LHCN-M2 (cell line): ENCODE measurements at places on chromosomes 6 and 20.

GRCh38 chr6:163356324-163356723, 58.2 kb upstream of the QKI start:
- DNase-seq: peak; percentile 28

DNA sequence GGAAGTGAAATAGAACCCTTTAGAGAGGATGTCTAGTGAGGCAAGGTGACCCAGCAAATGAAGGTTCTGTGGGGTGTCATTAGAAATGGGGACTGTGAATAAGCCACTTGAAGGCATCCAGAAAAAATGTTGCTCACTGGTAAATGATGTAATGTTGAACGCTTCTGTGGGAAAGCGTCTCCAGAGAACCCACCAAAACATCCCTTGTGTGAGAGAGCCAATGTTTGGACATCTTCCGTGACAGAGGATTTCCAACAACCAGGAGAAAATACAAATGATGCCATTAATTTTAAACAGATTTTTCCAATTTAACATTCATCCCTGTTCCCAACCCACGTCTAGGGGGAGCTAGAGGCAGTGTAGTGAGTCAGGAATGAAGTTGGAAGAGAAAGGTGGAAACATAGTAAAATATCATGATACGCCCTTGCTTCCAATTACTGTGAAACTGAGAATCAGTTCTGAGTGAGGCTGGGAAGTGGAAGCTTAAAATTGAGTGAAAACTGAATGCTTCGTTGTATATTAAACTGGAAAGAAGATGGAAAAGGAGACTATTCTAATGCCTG, 584.2 kb downstream of the CD109 start:
- no peak for DNase-seq

GRCh38 chr20:53839423-53840176, 230.8 kb downstream of the BCAS1 start:
- DNase-seq: no peak

DNA sequence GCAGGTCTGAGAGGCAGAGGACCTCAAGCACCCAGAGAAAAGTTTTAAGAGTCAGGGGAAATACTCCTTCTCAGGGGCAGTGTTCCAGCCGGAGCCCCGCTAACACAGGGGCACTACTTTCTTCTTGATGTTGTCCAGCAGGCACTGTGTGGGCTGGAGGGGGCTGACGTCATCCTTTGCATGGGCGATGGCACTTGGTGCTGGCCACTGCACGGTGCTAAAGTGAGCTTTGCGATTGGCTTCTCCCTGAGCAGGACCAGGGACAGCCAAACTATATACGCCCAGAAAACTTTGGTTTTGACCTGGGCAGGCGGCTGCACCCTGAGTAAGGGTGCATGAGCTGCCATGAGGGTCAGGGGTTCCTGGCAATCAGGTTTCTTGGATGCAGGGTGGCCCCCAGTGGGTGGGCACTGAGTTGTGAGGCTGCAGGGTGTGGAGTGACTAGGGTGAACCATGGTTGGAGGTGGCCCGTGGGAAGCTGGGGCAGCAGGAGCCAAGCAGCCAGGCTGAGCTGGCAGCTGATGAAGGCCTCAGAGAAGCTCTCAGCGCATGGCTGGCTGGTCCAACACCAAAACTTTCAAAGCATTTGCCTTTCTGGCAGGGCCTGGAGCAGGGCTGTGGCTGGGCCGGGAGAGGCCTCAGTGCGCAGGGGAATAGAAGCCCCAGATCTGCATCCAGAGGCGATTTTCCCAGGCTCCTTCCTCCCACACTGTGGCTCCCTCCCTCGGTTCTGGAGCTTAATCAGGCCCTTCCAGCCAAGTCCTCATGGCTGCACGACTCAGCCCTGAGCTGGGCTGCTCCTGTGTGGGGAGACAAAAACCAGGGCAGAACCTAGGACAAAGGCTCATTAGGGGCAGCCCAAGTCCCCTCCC, 18.3 kb downstream of the MRPS18A start:
- DNase-seq: peak; percentile 63

GRCh38 chr6:67219346-67219745, 1415.7 kb upstream of the ADGRB3 start:
- DNase-seq: peak; percentile 86

GRCh38 chr20:50054626-50055511, 58.1 kb downstream of the UBE2V1 start:
- DNase-seq: no peak

DNA sequence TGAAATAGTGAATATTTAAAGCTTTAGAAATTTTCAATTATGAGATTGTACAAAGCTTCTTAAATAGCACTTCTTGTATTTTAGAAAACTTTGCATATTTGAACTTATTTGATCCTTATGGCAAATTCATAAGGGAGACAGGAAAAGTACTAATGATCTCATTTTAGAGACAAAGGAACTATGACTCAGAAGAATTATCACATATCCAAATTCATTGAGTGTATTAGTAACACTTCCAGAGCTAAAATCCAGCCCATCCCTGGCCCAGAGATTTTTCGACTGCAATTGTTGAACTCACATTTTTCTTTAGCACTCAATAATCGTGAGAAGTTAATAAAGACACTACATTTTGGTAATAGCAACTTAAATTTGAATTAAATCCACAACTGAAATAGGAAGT, 704.3 kb downstream of the EPM2A start:
- no peak for DNase-seq

DNA sequence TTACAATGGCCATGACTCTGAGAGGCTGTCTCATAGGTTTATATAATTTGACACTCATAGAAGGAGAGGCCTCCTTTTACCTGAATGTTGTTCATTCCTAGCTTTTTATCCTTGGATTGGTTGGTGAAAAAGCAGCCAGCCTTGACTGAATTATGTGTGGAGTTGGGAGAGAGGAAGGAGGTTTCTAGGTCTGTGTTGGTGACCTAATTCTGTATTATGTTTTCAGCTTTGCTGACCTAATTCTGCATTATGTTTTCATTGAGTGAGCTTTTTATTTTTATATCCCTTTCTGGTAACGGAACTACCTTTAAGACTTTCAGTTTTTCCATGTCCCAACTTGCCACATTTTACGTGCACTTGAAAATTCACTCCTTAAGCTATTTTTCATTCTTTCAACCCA, 59.1 kb upstream of the RNF144B start:
- DNase-seq: no peak

DNA sequence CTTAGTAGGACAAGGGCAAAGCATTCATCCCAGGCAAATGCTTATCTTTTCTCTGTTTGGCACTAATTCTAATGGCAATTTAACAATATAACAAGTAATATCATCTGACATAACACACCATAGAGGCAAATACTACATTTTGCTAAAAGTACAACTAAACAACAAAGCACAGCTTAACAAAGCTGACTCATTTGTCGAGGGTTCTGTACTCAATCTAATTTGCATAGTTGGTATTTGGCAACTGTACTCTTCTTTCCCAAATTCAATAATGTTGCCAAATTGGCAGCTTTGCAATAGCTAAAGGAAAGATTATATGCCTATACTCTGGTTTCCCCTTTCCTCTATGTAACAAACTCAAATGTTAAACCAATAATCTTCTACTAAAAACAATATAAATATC, 461.0 kb downstream of the PKHD1 start:
- DNase-seq: no peak

GRCh38 chr6:134846865-134847264, 103.0 kb downstream of the ALDH8A1 start:
- no peak for DNase-seq

DNA sequence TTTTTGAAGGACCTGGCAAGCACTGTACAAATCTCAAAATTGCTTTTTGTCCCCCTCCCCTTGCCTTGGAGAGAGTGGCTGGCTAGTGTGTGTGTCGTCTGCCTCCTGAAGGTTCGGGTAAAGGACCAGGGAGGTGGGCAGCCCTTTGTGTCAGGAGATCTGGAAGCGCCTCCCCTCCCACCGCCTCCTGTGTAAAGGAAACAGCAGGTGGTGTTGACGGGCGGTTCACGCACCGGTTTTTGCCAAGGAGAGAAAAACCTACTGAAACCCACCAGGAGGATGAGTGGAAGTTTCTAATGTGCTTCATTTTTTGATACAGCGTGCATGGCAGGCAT, 1.2 kb downstream of the ENTPD6 start:
- DNase-seq: no peak

GRCh38 chr6:150016324-150017185, 8.8 kb downstream of the RAET1L start:
- DNase-seq: peak; percentile 63

GRCh38 chr20:33811776-33812151, 616 bp downstream of the CHMP4B start:
- DNase-seq: no peak

GRCh38 chr6:105726902-105727655, 324.2 kb upstream of the PREP start:
- no peak for DNase-seq

DNA sequence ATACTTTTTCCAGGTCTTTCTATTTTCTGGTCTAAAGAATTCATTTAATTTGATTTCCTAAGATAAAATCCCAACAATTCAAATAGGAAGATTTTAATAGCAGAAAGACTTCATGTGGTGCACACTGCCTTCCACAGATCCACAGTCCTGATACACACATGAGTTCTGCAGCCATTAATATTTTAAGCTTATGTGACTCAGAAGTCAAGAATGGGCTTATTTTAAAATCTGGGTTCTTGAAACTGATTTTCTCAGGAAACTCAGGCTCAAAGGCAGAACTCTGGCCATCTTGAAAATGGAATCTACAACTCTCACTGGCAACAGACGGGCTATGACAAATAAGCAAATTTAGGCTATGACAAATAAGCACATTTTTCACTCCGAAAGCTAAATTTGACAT, 88.2 kb downstream of the COL12A1 start:
- no peak for DNase-seq

GRCh38 chr20:13870170-13870748, 85.4 kb downstream of the NDUFAF5 start:
- DNase-seq: no peak

- DNase-seq: peak; percentile 87
Observed at GRCh38 chr20:41482647-41483552, 116.3 kb upstream of the EMILIN3 start.

DNA sequence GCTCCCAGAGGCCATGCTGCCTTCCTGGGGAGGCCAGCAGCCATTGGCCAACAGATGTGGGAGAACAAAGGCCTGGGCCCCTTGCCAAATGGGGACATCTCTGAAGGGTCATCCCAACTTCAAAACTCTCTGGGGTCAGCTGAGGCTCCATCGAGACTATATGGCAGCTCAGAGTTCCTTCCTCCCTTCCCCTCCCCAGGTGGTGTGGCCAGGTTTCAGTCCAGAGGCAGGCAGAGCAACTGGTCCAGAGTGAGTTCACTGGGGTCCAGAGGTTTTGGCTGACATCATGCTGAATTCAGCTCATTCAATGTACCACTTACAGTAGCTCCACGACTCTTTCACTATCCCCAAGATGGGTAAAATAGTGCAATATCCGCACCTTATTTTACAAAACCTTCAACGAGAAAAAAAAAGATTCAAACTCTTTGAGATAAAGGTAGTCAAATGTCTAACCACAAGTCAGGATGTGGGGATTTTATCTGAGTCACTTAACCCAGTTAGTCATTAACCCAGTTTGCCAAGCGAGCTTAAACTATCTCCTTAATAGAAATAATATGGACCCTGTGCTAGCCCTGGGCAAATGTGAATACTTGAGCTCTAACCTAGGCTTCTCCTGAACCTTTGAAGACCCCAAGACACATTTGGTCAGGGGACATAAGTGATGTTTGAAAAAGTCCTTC, 108.4 kb upstream of the PLEKHG1 start:
- peak; percentile 5 for DNase-seq
